Cortex of kidney (tissue), 1 donor: ENCODE measurements at places on chromosomes 4 and X.
A peak's percentile ranks its signal among the peaks of the same experiment; 100 is the strongest.

- no peak for DNase-seq
Observed at GRCh38 chr4:71201057-71201456, 137.8 kb upstream of the SLC4A4 start.

GRCh38 chr4:37747772-37748330, 61.7 kb upstream of the RELL1 start:
- DNase-seq: no peak

DNA sequence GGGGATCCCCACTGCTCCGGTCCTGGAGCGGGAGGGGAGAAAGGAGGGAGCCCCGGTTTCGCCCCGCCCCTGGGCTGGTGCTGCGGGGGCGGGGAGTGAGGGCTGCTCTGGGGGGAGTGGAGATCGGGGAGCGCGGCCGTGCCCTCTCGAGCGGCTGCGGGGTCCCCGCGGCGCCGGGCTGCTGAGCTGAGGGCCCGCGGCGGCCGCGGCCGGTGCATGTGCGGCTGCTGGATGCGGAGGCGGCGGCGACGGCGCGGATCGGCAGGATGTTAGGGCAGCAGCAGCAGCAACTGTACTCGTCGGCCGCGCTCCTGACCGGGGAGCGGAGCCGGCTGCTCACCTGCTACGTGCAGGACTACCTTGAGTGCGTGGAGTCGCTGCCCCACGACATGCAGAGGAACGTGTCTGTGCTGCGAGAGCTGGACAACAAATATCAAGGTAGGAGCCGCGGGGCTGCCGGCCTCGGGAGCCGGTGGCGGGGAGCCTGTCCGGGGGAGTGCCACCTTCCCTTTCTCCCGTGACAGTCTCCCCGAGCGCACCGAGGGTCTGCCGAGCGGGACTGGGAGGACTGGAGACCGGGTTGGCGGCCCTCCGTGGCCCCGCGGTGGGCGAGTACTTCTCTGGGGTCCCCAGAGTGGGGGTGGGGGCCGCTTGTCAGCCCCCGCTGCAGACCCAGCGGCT, at the start of gene ING2:
TSS of gene ING2 (plus strand) at position 129 of the 681 bp plus-strand sequence. CDS start at position 267, 138 bp downstream.
- DNase-seq: no peak

DNA sequence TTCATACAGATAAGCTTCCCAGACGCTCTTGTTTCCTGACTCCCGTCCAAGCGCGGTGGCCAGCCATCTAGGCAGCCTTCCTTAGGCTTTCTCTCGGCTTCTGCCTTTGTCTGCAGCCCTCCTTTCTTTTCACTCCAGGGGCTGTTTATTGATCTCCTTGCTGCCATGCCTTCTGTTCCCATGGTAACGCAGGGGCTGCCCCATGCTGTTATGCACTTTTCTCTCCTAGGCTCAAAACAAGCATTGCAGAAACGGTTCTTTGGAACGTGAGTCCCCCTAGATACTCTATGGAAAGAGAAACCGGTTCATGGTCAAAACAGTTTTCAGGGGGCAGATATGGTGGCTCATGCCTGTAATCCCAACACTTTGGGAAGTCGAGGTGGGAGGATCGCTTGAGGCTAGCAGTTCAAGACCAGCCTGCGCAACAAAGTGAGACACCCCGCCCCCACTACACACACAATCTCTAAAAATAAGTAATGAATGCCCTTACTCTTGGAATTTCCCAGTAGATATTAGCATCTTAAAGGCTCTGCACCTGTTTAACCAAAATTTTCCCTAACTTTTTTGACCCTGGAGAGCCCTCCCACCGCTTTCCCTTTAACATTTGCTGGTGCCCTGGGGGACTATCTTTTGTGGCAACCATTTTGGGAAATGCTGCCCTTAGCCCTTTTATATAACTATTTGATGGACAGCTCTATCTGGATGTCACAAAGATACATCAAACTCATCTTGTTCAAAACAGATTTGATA, 53.9 kb upstream of the ZNF157 start:
- no peak for DNase-seq

DNA sequence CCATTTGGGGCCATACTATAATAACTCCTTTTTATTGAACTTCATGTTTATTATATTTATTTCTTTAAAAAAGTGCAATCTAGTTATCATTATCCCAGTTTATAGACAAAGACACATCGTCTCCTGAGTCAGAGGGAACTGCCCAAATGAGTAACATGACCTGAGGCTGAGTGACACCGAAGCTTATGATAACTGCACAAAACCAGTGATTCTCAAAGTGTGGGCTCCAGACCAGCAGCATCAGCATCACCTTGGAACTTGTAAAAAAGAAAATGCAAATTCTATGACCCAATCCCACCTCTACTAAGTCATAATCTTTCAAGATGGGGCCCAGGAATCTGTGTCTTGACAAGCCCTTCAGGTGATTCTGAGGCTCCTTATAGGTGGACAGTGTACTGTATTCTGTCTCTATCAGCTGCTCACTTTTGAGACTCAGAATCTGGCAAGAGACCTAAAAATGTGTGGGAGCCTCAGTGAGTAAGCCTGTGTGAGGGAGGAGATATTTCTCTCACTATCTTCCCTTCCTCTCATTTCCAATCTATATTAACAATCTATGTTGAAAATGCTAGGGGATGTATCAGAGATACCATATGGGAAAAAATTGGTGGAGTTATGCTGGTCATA, 147.0 kb downstream of the PACRGL start:
- no peak for DNase-seq

DNA sequence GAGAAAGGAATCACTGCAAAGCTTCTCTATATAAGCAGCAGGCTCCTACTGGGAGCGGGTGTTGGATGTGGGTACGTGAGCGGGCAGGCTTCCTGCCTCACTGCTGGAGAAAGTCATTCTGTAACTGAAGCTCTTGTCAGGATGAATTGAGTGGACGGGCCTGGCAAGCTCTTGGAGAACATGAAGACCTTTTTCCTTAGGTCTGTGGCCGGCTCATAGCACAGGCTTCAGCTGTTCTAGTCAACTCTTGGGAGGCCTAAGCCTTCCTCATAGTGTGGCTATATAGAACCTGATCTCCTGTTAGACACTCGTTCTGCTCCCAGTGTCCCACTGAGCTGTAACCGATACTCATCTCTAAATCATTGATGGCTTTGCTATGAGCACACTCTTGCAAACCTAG, 108.2 kb upstream of the GPC4 start:
- DNase-seq: peak; percentile 3

DNA sequence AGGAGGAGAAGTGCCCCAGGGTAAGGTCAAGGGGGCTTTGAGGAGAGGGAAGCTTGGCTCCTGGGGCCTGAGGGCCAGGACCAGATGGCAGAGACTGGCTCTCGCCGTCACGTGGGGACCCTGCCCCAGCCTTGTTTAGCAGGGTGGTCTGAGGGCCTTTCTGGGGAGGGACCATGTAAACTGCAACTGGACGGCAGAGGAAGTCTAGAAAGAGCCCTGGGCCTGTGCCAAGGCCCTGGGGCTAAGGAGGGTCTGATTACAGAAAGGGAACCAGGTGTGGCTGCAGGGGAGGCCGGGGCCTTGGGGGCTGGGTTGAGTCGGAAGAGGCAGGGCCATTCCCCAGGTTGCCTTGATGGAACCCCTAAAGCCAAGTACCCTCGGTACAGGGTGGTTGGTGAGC, 1.8 kb upstream of the HGFAC start:
- DNase-seq: no peak

DNA sequence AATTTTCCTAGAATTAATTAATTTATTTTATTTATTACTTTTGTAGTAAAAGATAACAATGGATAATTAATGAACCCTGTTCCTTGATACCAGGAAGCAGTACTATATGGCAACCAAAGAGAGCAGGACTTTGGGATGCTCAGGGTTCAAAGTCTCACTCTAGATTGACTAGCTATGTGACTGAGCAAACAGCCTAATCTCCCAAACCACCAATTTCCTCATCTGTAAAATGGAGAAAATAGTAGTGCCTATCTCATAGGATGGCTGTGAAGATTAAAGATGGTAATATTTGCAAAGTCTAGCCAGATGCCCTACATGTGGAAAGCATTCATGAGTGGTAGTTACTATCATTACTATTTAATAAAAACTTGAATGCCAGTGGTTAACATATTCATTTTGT, 97.6 kb downstream of the PRDM5 start:
- no peak for DNase-seq

DNA sequence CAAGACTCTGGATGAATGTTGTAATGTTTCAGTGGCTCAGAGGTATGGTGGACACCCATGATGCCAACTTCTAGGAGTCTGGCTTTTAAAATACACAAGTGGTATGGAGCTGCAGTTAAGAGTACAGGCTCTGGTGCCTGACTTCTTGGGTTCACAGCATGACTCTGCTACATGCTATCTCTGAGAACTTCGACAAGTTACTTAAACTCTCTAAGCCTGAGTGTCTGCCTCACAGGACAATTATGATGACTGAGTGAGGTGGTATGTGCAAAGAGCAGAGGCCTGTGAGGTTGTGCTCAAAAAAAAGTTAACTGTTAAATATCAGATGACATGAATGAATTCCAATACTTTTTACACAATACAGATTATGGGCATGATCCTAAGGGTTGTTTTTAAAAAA, 90.9 kb upstream of the SRD5A3 start:
- DNase-seq: no peak

DNA sequence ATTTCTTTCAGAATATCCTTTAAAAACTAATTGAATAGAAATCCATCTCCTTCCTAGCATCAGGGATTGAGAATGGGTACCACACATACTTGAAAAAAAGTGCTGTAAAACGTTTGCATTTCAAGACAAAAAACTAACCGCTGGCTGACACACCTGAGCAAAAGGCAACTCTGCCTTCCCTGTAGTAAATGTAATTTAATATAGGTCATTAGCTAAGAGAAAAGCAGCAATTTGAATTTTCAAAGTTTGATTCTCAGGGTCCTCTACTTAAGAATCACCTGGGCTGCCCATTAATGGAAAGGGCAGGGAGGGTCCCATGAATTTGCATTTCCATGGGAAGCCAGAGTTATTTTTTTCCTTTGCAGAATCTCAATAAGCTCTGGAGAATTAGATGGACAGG, 40.5 kb upstream of the SPP1 start:
- DNase-seq: no peak

DNA sequence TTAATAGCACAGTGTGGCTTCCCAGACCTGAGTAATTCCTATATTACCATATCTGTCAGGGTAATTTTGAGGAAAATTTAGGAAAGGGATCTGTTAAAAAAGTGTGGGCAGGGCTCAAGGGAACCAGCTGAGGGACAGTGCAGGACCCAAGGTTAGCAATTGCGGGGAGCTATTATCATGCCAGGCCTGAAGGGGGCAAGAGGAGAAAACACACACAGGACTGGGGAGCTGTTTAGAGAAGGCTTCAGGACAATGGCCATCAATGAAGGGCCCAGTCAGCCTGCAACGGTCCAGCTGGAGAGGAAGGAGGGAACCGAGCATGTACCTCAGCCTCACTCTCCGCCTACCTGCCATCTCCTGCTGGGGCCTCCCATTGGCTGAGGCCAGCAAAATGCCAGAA, 19.0 kb upstream of the NHS start:
- peak; percentile 1 for DNase-seq

GRCh38 chrX:104288961-104289360, 34.2 kb upstream of the ESX1 start:
- DNase-seq: no peak

- DNase-seq: no peak
Observed at GRCh38 chr4:97457253-97457652, 686.0 kb downstream of the STPG2 start.

- DNase-seq: no peak
Observed at GRCh38 chr4:152534541-152535359, 1.1 kb downstream of the FBXW7 start.

DNA sequence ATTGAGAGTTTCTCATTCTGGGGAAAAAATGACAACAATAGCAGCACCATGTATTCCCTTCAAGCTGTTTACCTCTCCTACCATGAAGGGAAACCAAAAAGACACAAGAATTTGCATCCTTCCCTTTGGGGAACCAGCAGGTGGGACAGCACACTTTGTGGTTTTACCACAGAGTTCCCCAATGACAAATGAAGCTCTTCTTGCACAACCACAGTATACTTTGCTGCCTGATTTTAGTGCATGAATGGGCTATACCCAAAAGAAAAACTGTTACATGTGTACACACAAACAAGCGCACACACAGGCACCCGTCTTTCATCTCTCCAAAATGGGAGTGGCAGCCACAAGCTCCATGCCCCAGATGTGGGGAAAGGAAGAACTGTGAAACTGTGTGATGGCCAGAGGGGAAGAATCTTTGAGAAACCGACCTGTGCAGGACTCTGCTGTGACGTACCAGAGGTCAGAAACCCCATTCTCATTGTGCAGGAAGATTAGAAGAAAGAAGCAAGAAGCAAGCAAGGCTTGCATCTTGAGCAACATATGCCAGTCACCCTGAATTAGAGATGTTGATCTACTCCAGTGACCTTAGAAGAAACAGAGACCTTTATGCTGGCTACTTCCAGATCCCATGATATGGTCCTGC, 2.7 kb upstream of the MAML3 start:
- no peak for DNase-seq

GRCh38 chr4:14646831-14647230, 355.4 kb upstream of the CPEB2 start:
- no peak for DNase-seq

- DNase-seq: no peak
Observed at GRCh38 chr4:85165808-85166207, 199.3 kb upstream of the WDFY3 start.

DNA sequence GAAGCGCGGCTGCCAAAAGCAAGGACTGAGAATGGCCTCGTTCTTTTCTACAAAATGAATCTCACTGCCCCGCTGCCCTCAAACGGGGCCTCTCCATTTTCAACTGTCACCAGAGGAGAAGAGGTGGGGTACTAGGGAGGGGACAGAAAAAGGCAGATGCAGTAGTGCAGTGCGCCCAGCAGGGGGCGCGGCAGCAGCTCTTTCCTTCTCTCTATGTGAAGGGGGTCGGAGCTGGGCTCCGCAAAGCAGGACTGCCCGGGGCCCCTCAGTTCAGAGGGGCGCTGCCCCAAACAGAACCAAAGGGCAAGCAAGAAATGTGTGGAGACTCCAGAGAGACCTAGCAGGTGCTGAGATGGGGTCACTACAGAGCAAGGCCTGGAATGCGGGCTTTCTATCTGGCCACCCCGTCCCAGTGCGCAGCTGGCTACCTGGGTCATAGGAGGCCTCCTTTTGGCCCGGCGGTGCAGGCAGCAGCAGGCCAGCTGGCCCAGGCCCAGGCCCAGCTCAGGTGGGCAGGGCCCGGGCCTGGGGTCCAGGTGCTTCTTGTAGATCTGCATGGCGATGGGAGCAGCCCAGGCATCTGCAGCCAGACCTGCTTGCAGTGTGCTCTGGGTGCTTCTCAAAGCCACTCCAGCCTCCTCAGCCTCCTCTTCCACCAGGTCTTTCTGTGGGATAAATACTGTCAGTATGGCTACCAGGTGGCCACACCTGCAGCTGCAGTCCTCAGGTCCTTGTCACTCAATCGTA, 5.9 kb downstream of the IRAK1 start:
- DNase-seq: no peak

GRCh38 chr4:114277690-114278089, 298.2 kb upstream of the ARSJ start:
- no peak for DNase-seq

DNA sequence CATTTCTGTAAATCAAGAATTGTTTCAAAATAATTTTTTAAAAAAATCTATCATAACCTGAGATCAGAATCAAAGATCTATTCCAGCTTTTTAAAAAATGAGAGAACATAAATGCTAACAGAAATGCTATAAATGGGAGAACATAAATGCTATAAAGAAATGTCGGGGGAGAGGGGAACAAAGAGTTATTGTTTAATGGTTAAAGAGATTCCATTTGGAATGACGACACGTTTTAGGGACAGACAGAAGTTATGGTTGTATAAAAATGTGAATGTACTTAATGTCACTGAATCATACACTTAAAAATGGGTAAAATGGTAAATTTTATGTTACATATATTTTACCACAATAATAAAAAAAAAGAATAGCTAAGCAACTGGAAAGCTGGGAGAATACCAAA, 127.1 kb downstream of the ATRX start:
- DNase-seq: no peak
